Type B pancreatic cell (in vitro differentiated cells): ENCODE measurements at places on chromosomes 16 and 17. TPM values are rescaled to one million over a fixed set of nuclear protein-coding genes. Genes with fewer than 3 reads are reported as not detected.

QRICH2 gene
- 3.9 and 11.7 TPM in 2 replicates for total RNA-seq

SLC35G6 gene
- not detected in 2 replicates for total RNA-seq

STAC2 gene
- total RNA-seq = 1.5 TPM in 1 of 2 replicates, not detected in the other

LONP2 gene
- total RNA-seq = 61.5 and 65.5 TPM in 2 replicates

HS3ST4 gene
- total RNA-seq = 3.6 TPM in 2 replicates

MMP25 gene
- total RNA-seq = 0.14 TPM in 2 replicates

CASKIN1 gene
- 2.7 and 6.3 TPM in 2 replicates for total RNA-seq

PYY gene
- total RNA-seq = 2.3 and 3.5 TPM in 2 replicates

GRCh38 chr17:78746263-78746948 lies 35.7 kb downstream of the CYTH1 start:
- no peak for DNase-seq

- DNase-seq = no peak
Measured at GRCh38 chr17:59107306-59107670, 608 bp upstream of the TRIM37 start.

DNA sequence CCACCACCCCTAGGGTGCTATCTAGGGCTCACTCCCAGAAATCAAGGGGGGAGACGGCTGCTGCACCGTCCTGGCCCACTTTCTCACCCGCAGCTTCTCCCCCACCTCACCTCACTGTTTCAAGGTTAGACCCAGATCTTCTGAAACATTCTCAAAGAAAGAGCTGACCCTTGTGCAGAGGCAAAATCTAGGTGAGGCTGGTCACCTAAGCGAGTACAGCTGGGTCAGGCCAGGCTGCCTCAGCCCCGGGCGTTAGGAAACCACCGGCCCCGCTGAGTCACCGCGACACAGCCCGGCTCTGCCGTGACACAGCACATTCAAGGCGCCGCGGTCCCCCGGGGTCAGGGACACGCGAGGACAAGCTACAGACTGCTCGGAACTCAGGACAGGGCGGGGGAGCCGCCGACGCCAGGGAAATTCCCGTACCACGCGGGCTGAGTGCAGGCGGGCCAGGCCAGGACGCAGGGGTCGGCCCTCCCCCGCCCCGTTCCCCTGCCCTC lies 27.1 kb downstream of the GNPTG start:
- DNase-seq = no peak

DNA sequence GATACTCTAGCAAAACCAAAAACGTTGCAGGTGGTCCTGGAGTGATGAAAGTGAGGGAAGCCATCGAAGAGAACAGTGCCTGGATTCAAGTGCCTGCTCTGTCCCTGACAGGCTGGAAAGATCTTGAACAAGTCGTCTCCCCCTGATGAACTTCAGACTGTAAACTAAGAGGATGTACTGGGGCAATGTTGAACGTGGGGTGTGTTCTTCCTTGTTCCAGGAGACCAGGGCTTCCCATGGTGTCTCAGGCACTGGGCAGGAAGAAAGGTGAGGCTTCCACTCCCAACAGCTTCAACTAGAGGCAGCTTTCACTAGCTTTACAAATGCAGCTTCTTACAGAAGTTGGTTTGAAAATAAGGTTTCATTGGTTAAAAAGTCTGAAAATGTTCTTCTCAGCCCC lies 21.4 kb upstream of the NF1 start:
- no peak for DNase-seq

DNA sequence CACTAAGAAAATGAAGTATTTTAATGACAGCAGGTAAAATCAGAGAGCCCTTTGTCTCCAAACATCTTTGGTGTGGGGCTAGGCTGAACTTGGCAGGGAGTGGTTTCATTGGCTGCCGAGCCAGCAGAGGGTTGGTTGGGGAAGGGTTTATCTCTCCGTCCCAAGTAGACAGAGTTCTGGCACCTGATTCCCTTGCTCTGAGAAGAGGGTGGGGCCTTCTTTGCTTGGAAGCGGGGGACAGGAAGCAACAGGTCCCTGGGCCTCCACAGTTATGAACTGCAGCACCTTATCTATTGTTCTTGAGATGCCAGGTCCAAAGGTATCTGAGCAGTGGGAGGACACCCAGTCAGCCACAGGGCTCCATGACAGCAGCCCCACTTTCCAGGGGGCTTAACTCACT lies 12.3 kb upstream of the CDH1 start:
- DNase-seq = no peak

DNA sequence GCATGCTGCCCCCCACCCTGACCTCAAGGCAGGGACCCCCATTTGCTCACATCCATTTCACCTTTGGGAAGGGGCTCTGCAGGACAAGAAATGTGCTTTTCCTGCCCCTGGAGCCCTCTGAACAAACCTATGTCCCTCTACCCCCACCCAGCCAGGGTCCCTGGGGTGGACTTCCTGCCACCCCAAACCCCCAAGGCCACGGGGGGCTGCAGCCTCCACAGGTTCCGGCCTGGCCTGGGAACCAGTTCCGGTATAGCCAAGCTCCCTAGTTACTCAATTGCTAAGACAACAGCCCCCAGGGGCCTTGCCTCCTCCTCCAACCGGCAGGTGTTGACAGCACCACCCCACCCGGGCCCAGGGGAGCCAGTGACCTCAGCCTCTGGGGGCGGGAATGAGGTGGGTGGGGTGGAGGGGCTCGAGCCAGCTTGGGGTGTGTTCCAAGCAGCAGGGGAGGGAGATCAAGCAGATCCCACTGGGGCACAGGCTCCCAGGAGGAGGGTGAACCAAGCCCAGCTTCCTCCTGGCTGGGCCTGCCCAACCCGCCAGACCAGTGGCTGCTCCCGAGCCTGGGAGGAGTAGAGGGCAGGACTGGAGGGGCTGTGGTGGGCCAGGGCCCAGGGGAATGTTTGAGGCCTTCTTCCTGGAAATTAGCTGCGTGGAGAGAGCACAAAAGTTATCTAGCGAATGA lies 6.6 kb downstream of the PNMT start:
- DNase-seq = no peak

GRCh38 chr17:38706505-38707216 lies 1.6 kb downstream of the MLLT6 start:
- DNase-seq = no peak

GRCh38 chr16:30984669-30985400 lies at the start of gene HSD3B7:
Gene HSD3B7, plus strand, starts transcription at chr16:30985207. Its CDS starts 452 bp downstream, at chr16:30985659.
- DNase-seq = peak; percentile 95

- DNase-seq = no peak
Measured at GRCh38 chr16:75060723-75061122, 55.9 kb downstream of the LDHD start.

- no peak for DNase-seq
Measured at GRCh38 chr16:4860727-4861342, 13.6 kb downstream of the UBN1 start.

- no peak for DNase-seq
Measured at GRCh38 chr16:10240854-10241613, 58.8 kb upstream of the GRIN2A start.

DNA sequence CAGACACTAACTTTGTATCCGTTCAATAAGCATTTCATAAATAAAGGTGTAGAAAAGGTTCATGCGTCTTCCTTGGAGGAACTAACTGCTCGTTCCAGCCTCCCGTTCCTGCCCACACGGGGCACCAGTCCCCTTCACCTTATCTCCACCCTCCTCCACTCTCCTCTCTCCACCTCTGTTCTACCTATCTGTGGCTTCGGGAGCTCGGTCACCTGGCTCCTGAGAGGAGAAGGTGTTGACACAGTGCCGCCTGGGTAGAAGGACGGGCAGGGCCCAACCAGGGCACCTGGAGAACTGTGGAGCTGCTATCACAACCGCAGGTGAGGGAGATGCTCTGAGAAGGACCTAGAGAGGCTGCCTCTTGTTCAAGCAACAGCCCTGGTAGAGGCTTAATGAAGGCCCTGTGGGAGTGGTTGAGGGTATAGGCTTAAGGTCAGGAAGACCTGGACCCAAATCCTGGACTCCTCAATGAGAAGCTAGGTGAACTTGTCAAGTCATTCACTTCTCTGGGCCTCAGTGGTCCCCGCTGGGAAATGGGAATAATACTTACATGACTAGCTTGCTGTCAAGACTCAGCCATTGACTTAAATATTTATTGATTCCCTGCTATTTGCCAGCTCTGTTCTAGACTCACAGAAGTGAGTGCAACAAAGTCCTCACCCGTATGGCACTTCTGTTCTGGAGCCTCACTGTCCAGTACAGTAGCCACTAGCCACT lies 9.6 kb upstream of the MINK1 start:
- DNase-seq = no peak

DNA sequence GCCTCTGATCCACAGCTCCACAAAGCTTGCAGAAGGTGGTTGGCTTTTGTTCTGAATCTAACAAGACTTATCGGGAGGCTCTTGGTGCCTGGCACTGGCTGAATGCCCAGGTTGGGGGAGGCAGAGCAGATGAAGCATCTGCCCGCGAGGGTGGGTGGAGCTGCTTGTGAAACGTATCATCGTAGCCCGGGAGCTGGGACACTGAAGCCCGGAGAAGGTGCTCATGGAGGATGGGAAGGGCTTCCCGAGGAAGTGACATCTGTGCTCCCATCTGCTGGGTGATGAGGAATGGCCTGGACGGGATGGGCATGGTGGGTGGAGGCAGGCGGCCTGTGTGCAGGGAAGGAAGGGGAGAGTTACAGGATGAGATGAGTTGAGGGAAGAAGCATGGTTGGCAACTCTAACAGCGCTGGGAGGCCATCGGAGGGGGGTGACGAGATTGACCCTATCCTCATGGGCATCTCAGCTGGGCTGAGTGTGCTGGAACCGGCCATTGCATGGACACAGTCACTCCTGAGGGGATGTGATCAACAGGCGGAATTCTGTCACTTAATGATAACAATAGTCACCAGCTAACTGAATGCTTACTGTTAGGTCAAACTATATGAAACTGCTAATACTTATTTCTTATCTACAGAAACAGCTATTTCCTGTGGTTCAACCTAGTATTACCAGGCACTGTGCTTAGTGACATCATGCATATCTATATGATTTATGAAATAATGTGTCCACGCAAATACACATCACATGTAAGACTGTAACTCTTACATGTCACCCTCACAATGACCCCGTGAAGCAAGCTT lies 102.7 kb downstream of the ABCC6 start:
- DNase-seq = no peak

DNA sequence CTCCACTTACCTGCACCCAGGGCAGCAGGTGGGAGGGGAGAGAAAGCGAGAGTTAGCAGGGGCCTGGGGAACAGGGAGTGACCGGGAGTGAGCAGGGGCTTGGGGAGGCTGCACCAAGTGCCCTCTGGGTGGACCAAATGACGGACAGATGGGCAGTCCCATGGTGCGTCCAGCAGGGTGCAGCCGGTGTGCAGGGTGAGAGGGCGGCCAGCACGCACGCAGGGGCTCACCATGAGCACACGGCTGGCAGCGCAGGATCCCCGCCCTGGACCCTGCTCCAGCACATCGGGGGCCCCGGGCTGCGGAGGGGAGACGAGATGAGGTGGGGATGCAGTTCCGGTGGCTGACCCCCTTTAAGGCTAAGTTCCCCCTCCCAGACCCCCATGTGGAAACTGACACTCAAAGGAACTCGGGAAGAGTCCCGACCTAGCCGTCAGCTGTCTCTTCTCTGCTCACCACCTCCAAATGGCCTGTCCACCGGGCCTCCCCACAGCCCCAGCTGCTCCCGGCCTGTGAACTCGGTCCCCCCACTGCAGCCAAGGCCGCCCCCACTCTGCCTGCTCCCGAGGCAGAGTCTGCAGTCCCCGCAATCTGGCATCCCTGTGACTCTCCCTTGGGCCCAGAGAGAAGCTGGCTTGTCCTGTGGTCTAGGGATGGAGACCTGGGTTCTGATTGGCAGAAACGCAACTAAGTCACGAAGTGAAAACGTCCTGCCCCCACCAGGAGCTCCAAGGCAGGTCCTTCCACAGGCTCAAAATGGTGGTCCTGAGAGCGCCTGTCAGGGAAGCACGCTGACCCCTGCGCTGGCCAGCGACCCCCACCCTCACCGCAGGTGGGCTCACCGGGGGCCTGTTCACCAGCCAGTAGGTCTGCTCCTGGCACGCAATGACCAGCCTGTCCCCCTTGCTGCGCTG lies 2.9 kb downstream of the RGS11 start:
- DNase-seq = no peak

DNA sequence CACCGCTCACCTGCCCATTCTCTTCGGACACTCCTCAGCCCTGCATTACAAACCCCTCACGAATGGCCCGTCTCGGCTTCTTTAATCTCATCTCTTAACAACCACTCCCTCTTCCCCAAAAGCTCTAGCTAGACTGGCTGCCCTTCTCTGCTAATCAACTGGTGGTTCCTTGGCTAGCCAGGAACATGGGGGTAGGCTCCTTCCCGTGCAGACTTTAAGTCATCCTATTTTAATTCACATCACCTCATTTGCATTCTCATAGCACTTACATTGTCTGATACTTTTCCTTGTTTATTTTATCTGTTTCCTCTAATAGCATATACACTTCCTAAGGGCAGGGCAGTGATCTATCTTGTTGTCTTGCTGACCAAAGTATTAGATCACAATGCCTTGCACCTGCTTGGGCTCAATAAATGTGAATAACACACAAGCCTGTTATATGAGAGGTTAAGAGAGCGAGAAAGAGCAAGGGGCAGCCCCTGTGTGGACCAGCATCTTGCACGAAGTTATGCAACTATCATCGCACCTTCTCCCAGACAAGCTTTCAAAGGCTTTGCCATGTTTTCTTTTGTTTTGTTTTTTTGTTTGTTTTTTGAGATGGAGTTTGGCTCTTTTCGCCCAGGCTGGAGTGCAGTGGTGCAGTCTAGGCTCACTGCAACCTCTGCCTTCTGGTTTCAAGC lies 9.8 kb downstream of the TP53 start:
- DNase-seq = no peak

DNA sequence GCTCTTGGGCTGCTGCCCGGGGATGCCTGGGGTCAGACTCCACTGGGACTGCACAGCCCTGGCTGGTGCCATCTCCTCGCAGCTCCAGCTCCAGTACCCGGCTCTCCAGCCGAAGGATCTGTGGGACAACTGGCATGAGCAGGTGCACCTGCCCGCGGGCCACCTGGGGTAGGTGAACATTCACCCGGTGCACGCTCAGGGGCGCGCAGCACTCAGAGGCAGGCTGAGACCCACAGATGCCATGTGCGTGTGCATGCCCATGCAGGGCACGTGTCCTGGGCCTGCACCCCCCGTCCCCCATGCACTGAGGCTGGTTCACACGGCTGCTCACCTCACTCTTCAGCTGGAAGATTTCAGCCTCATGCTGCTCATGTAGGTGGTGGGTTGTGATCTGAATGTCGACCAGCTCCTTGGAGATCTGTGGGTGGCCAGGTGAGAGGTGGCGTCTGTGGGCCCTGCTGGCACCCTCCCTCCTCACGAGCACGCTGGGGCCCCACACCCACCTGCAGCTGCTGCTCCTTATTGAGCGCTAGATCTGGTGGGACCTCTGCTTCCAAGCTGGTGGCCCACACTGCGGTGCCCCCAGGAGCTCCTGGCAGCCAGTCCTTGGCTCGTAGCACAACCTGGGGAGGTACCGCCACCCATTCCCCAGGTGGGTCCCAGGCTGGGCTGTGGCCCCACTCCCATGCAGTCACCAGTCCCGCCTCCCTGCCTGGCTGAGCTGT lies 618 bp downstream of the CCDC78 start:
- DNase-seq = no peak
